ENCODE measurements at places on chromosomes 7 and 10.

DNA sequence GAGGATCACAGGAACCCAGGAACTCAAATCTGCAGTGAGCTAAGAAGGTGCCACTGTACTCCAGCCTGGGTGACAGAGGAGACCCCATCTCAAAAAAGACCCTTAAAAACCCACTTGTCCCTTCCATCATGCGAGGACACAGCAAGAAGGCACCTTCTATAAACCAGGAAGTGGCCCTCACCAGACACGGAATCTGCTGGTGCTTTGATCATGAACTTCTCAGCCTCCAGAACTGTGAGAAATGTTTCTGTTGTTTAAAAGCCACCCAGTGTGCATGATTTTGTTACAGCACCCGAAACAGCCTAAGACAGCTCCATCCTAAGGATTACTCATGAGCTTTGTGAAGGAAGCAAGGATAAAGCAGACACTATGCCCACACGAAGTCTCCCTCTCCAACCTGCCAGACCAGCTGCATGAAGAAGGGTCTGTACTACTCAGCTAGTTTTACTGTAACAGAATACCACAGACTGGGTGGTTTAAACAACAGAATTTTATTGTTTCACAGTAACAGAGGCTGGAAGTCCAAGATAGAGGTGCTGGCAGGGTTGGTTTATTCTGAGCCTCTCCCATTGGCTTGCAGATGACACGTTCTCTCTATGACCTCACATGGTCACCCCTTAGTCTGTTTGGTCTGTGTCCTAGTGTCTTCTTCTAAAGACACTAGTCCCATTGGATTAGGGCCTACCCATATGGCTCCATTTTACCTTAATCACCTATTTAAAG is 13.7 kb downstream of the VIM start:
- no peak for DNase-seq

- DNase-seq, result no peak
These were observed 25.9 kb upstream of the PTPRN2 start for GRCh38 chr7:158613481-158613880.

GRCh38 chr7:110507832-110508231 is 583.1 kb upstream of the LRRN3 start:
- no peak for DNase-seq

- DNase-seq, result no peak
These were observed 2.5 kb downstream of the TSPAN15 start for GRCh38 chr10:69453795-69454194.

DNA sequence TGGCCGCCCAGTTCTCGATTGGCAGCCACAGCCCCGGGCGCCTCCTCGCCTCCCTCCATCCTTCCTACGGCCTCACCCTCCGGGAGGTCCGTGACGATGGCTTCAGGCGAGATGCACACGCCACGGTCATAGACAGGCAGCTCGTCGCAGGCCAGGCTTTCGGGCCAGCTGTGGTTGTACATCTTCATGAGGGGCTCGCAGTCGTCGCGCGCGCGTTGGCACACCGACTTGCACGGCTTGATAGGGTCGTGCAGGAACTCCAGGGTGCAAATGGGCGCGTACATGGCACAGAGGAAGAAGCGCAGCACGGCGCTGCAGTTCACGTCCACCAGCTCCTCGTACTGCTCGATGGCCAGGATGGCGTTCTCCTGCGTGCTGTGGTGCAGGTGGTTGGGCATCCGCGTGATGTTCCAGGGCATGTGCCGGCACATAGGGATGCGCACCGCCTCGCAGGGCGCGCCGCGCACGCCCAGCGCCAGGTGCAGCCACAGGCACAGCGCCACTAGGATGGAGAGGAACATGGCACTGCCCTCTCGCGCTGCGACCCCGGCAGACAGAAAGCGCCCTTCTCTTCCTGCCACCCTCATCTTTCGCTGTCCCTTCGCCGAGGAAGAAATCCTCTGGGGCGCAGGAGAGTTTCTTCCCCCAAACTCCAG is 472 bp downstream of the SFRP4 start:
- no peak for DNase-seq

DNA sequence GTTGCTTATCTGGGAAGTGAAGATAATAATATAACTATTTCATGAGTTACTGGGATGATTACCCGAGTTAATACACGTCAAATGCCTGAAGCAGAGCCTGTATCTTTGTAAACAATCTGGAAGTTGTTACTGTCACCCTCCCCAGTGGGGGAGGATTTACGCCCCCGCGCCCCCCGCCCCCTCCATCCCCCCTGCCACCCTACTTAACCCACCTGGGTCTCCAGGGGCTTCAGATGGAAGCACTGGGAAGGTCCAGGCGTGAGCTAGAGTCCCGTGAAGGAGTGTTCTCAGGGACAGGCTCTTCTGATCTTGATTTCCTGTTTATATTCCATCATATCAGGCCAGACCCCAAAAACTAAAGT is 691 bp upstream of the PPA1 start:
- DNase-seq, result no peak

GRCh38 chr10:84542522-84543490 is 214.4 kb downstream of the CCSER2 start:
- no peak for DNase-seq
